NCI-H1930 (cell line): ENCODE measurements at places on chromosomes 2 and 18.

GRCh38 chr2:102251042-102251848, 60.1 kb upstream of the IL1RL1 start:
- no peak for DNase-seq

DNA sequence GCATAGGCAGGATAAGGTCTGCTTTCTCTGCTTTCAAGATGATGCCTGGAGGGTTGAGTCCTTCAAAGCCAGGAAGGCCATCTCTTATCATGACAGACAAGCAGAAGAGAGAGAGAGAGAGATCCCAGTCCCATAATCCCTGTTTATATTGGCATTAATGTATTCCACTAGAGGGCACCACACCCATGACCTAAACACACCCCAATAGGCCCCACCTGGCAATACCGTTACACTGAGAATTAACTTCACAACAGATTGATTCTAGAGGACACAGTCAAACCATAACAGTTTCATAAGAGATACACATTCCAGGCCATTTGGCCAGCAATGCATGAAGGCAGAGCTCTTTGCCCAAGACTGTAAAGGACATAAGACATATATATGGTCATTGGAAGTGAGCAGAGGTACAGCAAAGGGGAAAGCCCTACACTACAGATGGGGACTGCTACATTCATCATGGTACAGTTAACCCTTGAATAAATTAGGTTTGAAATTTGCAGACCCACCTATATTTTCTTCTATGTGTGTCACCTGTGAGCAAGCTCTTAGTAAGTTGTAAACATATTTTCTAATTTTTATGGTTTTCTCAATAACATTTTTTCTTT, 1516.1 kb downstream of the RPIA start:
- no peak for DNase-seq

- DNase-seq, result no peak
These were observed 20.1 kb upstream of the TCF7L1 start for GRCh38 chr2:85112906-85113625.

- no peak for DNase-seq
These were observed 166.2 kb downstream of the RBM43 start for GRCh38 chr2:151095463-151095862.

DNA sequence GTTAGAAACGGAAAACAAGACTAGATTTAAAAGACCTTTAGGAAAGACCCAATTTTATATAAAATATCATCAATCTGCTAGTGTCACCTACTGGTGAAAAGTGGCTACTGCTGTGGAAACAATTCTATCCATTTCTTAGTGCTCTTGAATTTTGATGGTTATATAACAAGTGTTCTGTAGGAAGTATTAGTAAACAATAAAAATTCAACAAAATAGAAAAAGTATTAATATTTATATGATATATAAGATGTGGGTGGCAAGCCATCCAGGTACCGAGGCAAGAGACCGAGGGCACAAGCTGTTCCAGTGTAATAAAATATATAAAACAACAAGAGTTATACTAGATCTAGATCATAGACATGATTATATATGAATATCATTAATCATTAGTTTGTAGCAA, 6.2 kb upstream of the TMEM87B start:
- no peak for DNase-seq
